ENCODE measurements at places on chromosomes 13 and 19.

- no peaks in the 10 kb centered on the region for H3K4me1 ChIP-seq
- no peak overlapping the region for H3K27ac ChIP-seq
- peaks cover 11% of the 10 kb centered on the region for H3K27me3 ChIP-seq
- H3K4me3 ChIP-seq, result no peak overlapping the region
- no peaks in the 10 kb centered on the region for H3K36me3 ChIP-seq
Measured at GRCh38 chr19:3249408-3249807, 24.9 kb downstream of the CELF5 start.

DNA sequence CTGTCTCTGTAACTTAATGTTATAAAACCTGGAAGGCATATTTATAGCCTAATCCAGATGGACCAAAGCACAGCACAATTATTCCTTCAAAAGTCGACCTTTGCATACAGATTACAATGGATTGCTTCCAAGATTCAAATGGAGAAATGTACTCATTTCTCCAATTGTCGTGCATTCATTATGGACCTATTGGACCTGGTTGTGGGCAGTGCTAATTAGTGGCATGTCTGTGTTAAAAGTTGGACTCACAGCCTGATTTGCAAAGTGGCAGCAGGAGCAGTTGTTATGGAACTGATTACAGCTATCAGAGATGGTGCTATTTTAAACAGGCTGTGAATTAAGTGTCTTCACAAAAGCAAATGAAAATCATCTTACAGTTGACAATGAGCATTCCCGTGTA is 1529.3 kb upstream of the SLC10A2 start:
- no peaks in the 10 kb centered on the region for H3K36me3 ChIP-seq
- H3K4me1 ChIP-seq, result peaks cover 8% of the 10 kb centered on the region
- no peak overlapping the region for H3K4me3 ChIP-seq
- H3K27ac ChIP-seq, result no peak overlapping the region
- DNase-seq, result no peak

GRCh38 chr19:31223740-31224534 is 125.3 kb downstream of the TSHZ3 start:
- H3K4me1 ChIP-seq, result peaks cover 4% of the 10 kb centered on the region
- no peak overlapping the region for H3K27ac ChIP-seq
- peaks cover 6% of the 10 kb centered on the region for H3K27me3 ChIP-seq
- H3K36me3 ChIP-seq, result no peaks in the 10 kb centered on the region
- no peak overlapping the region for H3K4me3 ChIP-seq

DNA sequence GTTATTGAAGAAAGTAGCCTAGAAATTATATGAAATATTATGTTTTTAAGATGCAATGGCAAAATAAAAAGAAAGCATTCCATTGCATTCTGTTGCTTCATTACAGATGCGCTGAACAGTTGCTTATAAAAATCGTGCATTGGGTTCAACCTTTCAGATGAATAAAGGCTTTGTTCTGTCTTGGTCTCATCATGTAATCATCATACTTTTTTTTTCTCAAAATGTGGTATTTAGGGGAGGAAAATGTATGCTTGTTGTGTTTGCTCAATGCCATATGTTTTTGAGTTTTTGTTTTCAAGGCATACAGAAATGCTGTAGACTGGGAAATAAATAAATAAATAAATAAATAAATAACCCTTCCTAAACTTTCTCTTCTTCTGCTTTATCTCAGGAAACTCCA is 1.1 kb upstream of the MBNL2 start:
- H3K27ac ChIP-seq, result peak overlapping the region; percentile 29
- peaks cover 37% of the 10 kb centered on the region for H3K4me1 ChIP-seq
- H3K36me3 ChIP-seq, result no peaks in the 10 kb centered on the region
- no peak for DNase-seq
- H3K27me3 ChIP-seq, result peaks cover 6% of the 10 kb centered on the region

DNA sequence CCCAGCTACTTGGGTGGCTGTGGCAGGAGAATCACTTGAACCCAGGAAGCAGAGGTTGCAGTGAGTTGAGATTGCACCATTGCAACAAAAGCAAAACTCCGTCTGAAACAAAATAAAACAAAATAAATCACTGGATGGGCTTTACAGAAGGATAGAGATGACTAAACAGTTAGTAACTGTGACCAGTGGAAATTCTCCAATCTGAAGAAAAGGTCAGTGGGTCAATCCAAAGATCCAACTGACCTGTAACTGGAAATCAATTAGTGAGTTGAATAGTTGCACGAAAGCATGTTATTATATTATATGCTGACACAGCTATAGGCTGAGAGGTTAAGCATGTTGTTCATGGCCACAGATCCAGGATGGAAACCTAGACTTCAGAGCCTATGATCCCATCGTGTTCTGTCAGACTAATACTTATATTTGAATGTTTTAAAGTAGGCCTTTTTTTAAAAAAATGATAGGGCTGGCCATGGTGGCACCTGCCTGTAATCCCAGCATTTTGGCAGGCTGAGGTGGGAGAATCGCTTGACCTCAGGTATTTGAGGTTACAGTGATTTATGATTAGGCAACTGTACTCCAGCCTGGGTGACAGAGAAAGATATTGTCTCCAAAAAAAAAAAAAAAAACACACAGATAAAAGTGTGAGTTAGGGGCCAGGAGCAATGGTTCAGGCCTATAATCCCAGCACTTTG is 1.4 kb downstream of the ECH1 start:
- no peak for DNase-seq
- H3K36me3 ChIP-seq, result peaks cover 15% of the 10 kb centered on the region
- peak overlapping the region; percentile 72 for H3K4me3 ChIP-seq

GRCh38 chr13:99378985-99379733 is 72.0 kb upstream of the GPR183 start:
- H3K4me3 ChIP-seq, result no peak overlapping the region
- H3K27ac ChIP-seq, result no peak overlapping the region
- H3K36me3 ChIP-seq, result peaks cover 7% of the 10 kb centered on the region
- no peaks in the 10 kb centered on the region for H3K4me1 ChIP-seq
- no peak for DNase-seq

DNA sequence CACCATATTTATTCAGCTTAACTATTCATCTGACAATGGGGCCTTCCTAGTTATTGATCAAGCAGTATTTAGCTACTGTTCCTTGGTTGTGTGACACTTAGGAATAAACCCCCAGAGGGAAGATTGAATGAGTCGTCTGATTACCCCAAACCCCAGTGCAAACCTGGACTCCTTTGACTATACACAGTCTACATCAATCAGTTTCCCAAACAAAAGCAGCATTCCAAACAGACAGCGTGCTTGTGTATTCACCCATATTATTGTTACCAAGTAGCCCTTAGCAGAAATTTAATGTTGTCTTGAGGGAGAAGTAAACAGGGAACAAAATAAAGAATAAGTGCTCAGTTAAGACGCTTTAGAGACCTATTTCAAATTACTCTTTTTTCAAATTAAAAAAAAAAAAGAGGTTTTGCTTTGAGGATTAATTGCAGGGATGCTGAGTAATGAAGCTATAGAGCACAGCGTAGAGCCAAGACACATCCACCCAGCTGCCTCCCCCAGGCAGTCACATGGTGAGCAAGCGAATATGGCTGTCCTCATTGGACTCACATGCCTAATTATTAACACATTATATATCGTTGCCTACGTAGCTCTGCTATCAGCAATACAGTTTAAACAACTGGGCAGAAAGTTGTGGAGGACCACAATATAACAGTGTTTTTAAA is 14.7 kb upstream of the B3GLCT start:
- peaks cover 5% of the 10 kb centered on the region for H3K27me3 ChIP-seq
- peaks cover 2% of the 10 kb centered on the region for H3K36me3 ChIP-seq
- H3K27ac ChIP-seq, result peak overlapping the region; percentile 39
- DNase-seq, result no peak

- DNase-seq, result no peak
- H3K27me3 ChIP-seq, result no peaks in the 10 kb centered on the region
- peaks cover 18% of the 10 kb centered on the region for H3K4me1 ChIP-seq
- H3K36me3 ChIP-seq, result peaks cover 2% of the 10 kb centered on the region
- H3K27ac ChIP-seq, result no peak overlapping the region
- no peak overlapping the region for H3K4me3 ChIP-seq
Measured at GRCh38 chr13:73687929-73688328, 446.3 kb downstream of the KLF12 start.

DNA sequence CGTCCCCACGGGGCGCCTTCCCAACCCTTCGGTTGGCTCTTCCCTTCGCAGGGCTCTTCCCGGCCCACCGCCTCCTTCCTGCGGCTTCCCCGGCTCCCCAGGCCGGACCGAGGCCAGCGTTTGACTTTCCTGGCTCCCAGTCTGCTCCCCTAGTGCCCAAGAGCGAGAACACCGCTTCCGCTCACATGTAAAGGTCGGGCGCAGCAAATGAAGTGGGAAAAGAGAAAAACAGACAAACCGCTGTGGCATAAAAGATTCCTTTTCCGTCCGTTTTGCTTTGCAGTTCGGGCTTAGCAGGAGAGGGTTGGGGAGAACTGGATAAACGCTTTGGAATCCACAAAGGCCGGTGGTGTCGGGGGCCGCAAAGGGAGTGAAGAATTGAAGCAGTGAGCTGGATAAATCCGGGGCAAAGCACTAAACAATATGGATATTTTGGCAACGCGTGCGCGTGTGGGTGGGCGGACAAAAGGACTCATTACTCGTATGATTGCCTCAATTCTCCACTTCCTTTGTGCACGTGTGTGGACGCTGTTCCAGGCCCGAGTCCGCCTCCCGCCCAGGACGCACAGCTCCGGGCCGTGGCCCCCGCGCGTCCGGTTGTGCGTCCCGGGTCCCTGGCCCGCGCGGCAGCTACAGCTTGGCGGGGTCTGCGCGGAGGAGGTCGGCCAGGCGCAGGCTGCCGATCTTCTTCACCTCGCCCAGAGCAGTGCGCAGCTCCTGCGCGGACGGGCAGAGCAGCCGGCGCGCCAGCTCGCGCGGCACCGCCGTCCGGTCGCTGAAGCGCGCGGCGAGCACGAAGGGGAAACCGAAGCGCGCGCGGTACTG is 8.6 kb upstream of the CDX2 start:
- H3K4me3 ChIP-seq, result peak overlapping the region; percentile 59
- no peaks in the 10 kb centered on the region for H3K36me3 ChIP-seq
- H3K4me1 ChIP-seq, result peaks cover 21% of the 10 kb centered on the region
- no peak for DNase-seq
- H3K27me3 ChIP-seq, result peaks cover 92% of the 10 kb centered on the region

DNA sequence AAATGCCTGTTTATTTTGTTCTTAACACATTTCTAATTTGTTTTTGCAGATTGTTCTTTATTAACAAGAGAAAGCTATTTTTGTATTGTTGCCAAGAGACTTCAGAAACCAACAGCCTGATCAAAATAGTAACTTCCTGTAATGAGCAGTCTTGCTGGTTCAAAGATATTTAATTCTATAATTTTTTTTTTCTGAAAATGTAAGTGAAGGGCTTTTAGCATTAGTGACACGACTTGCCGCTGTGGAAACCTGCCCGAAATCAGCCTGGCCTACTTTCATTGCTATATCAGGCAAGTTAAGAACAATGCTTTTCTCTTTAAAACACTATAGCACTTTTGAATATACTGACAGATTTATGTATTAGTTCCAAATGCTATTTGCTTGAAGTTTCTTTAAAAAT is 374.3 kb downstream of the EFNB2 start:
- H3K4me1 ChIP-seq, result peaks cover 1% of the 10 kb centered on the region
- H3K36me3 ChIP-seq, result peaks cover 1% of the 10 kb centered on the region
- no peak overlapping the region for H3K27ac ChIP-seq
- DNase-seq, result no peak
- peaks cover 3% of the 10 kb centered on the region for H3K27me3 ChIP-seq

GRCh38 chr19:48964205-48965039 is 687 bp upstream of the FTL start:
- H3K4me1 ChIP-seq, result peaks cover 44% of the 10 kb centered on the region
- peak overlapping the region; percentile 100 for H3K4me3 ChIP-seq
- H3K27ac ChIP-seq, result peak overlapping the region; percentile 98
- DNase-seq, result no peak

DNA sequence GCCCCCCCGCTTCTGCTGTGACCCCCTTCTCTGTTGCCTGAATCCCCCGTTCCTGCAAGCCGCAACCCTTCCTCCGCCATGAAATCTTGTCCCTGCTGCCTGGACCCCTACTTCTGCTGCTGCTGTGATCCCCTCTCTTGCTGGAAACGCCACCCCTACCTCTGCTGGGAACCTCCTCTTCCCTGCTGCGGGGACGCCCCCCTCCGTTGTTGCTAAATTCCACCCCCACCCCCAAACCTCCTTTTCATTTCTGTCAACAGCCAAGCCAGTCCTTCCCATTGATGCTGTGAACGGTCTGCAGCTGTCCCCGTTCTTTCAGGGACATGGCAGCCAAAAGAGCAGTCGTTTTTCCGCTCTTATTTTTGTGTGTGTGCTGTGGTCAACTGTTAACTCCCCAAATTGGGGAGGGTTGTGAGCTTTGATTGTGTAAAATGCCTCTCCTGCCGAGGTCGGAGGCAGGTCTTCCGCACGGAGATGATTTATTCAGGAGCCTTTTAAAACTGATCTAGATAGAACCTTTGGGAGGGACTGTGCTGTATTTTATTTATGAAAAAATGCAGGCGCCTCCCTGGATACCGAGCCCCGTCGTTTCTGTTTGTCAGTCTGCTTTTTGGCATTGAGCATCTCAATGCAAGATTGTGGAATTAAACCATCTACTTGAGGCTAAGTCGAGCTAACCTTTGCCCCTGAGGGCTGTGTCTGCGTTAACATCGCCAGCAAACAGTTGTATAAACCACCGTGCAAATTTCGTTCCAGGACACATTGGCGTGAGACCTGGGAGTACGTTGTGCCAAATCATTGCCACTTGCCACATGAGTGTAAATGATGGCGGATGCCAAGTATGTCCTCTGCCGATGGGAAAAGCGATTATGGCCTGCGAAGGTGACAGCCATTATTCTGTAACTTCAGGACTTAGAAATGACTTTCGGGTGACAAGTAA is 27.9 kb upstream of the NDUFS7 start:
- peaks cover 11% of the 10 kb centered on the region for H3K4me1 ChIP-seq
- peaks cover 9% of the 10 kb centered on the region for H3K36me3 ChIP-seq
- H3K27me3 ChIP-seq, result no peaks in the 10 kb centered on the region
- H3K4me3 ChIP-seq, result peak overlapping the region; percentile 78
- peak overlapping the region; percentile 69 for H3K27ac ChIP-seq

DNA sequence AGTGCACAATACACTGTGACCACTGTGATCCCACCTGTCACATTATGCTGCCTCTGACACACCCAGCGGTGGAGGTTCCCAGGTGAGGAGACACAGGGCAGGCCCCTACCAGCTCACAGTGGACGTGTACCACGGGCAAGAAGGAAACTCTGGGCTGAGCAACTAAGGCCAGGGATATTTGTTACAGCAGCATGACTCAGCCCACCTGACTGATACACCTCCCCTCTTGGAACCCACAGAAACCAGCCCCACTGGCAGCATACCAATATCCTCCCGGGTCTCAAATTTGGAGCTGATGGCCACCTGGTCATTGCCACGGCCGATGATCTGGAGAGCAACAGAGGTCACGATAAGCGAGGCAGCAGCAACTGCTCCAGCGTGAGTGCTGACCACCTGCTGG is 14.9 kb downstream of the KLC3 start:
- peaks cover 26% of the 10 kb centered on the region for H3K36me3 ChIP-seq
- no peaks in the 10 kb centered on the region for H3K27me3 ChIP-seq

DNA sequence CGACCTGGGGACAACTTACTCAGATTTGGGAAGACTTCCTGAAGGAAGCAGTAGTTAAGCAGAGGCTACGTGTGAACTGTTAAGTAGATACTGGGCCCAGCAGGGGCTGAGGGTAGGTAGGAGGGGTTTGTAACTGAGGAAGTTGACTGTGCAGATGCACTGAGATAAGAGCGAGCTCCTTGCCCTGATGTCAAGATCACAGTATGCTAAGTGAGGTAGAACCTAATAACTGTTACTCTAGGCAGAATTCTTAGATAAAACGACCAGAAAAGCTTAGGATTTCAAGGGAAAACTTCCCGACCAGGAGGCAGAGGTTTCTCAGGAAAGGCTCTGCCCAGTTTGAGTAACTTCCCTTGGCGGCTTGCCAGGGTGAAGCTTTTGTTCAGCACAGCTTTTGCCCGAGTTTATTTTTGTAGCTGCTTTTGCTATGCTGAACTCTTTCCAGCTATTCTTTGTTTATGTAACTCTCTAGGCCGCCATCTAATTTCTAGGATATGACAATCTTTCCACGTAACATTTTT is 632.1 kb downstream of the DIAPH3 start:
- H3K27me3 ChIP-seq, result no peaks in the 10 kb centered on the region
- H3K36me3 ChIP-seq, result no peaks in the 10 kb centered on the region
- peak overlapping the region; percentile 29 for H3K27ac ChIP-seq
- H3K4me1 ChIP-seq, result peaks cover 35% of the 10 kb centered on the region
- DNase-seq, result no peak
